SW480 (cell line): ENCODE measurements at places on chromosomes 1 and 21.

DNA sequence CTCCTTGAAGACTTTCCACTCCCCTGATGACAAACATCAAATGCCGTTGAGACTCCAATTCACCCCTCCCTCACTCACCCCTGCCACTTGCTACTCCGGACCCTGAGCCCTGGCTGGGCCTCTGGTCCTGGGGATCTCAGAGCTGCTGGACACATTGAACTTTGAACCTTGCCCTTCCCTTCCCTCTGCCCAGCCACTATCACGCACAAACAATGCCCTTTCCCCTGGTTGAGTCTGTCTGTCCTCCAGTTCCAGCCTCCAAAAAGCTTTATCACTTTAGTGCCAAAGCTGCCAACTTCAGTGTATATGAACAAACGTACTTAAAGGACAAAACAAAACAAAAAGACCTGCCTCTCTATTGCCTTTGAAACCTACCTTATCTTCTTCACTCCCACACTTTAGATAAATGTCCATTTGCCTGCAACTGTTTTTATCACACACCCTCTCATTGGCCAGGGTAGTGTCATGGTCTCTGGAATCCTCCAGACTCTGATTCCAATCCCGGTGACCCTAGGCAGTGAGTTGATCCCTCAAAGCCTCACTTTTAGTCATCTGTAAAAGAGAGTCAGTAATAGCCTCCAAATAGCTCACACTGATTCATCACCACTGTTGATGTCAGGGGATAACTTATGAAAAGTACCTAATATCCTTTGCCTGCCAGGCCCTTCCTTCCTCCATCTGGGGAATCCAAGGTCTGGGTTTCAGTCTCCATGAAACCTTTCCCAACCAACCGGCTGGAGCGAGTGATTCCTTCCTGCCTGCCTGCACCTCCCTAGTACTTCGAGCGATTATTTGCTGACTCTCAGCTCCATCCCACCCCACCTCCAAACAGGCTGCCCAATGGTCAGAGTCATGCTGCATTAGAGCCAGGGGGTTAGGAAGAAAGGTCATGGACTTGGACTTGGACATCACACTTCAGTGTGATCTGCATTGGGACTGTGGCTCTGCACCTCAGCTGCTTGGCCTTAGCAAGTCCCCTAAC, 15.9 kb upstream of the SPOCD1 start:
- no peak for DNase-seq

GRCh38 chr1:46058936-46059335, 73.5 kb downstream of the PIK3R3 start:
- DNase-seq: no peak

- no peak for DNase-seq
Measured at GRCh38 chr1:244817415-244817894, 18.0 kb upstream of the COX20 start.

DNA sequence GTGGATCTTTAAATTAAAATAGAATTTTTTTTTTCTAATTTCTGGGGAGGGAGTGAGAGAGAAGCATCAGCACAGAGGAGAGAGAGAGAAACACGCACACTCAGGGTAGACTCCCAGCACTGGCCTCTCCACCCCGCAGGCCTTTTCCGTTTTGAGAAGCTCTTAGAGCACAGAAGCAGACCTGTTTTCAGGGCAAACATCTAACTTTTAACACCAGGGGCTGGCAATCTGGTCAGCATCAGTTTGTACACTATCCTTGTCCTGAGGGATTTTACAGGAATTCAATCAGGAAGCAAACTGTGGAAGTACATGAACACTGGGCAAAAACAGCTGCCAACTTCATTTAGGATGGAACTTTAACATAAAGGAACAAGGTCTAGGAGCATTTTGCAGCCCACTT, 117.9 kb upstream of the ESRRG start:
- DNase-seq: no peak

GRCh38 chr1:25238046-25238445, 5.7 kb upstream of the SYF2 start:
- DNase-seq: no peak

- no peak for DNase-seq
Measured at GRCh38 chr21:46317710-46318463, 5.8 kb downstream of the C21orf58 start.

- DNase-seq: no peak
Measured at GRCh38 chr21:29477347-29477746, 178.6 kb downstream of the BACH1 start.

DNA sequence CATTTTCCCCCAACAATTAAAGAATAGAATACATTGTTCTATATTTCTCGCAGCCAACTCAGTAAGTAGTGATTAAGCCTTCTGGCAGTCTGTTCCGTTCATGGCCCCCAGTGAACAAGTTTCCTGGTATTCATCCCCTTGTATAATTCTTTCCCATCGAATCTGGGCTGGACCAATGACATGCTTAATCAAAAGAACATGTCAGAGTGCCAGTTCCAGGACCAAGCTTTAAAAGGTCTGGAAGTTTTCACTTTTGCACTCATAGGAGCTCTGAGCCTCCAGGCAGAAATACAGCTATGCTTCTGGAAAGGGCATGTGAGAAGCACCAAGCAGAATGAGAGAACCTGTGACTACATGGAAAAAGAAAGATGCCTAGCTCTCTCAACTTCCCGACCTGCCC, 22.5 kb upstream of the DPYD start:
- DNase-seq: no peak

DNA sequence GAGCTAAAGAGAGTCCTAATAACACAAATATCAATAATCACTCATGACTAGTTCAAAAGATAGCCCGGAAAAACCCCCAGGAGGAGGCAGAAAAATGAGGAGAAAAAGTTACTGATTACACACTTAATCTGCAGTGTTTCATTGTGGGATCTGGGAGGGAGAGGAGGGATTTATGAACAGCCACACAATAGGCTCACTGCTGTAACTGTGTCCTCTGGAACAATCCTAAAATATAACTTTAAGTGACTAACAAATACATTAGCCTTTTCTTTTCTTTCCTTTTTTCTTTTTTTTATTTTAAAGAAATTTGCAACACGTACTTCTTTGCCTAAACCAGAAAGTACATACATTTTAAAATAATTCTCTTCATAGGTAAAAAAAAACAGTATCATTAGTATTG, 106.3 kb upstream of the LBR start:
- DNase-seq: no peak

- DNase-seq: peak; percentile 72
Measured at GRCh38 chr1:109399326-109399957, 1.7 kb upstream of the SORT1 start.

- no peak for DNase-seq
Measured at GRCh38 chr1:53280496-53280895, 42.2 kb upstream of the MAGOH start.

- no peak for DNase-seq
Measured at GRCh38 chr1:18949686-18950400, 6.6 kb downstream of the IFFO2 start.

GRCh38 chr1:10559386-10559785, 84.6 kb downstream of the PEX14 start:
- DNase-seq: no peak

GRCh38 chr1:162206749-162207635, 137.5 kb downstream of the NOS1AP start:
- no peak for DNase-seq

DNA sequence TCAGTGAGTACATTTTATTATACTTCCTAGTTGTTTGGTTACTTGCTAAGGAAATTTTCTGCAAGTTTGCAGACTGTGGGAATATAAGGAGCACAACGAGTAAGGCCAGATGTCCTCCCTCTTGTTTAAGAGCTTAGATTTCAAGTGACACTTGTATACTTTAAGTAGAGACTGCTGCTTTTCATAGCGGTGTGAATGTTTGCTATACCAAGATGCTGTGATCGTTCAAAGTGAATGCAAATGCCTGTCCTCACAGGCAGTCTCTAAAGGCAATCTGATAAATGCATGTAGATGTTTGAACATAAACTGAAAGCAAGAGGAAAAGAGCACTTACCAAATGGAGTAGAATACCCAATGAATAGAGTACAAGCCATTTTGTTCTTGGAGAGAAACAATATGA, 226.4 kb downstream of the NRIP1 start:
- no peak for DNase-seq

DNA sequence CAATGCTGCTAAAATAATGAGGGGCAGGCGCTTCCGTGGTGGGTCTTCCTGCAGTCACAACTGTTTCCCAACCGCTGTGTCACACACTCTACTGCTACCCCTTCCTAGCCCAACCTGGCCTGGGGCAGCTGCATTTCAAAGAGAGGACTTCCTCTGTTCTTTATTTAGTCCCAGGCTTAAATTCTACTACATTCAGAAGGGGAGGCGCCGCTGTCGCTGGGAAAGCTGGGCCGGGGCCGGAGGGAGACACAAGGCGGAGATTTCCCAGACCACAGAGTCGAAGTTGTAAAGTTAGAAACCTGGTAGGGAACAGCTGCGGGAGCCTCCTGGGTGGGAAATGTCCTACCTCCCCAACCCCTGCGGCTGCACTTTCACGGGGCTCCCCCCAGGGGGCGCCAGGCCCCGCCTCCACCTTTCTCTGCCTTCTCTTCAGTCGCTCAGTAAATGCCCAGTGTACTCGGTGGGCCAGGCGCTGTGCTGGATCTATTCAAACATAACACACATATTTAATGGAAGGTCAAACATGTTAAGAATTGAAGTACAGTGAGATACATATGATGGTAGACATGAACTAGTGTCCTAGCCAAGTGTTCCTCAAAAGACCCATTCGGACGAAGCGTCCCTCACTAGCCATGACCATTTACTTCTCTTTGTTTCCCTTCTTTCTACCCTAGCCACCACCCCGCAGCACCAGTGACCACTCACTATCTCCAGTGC, 23.1 kb downstream of the DYRK3 start:
- peak; percentile 27 for DNase-seq

- no peak for DNase-seq
Measured at GRCh38 chr1:25648681-25649440, 32.3 kb downstream of the MAN1C1 start.

GRCh38 chr1:42081475-42081874, 71.7 kb upstream of the GUCA2B start:
- peak; percentile 79 for DNase-seq

GRCh38 chr1:6245869-6246496, 2.0 kb downstream of the HES3 start:
- DNase-seq: no peak

- DNase-seq: no peak
Measured at GRCh38 chr1:29811247-29811646, 574.9 kb downstream of the PTPRU start.

DNA sequence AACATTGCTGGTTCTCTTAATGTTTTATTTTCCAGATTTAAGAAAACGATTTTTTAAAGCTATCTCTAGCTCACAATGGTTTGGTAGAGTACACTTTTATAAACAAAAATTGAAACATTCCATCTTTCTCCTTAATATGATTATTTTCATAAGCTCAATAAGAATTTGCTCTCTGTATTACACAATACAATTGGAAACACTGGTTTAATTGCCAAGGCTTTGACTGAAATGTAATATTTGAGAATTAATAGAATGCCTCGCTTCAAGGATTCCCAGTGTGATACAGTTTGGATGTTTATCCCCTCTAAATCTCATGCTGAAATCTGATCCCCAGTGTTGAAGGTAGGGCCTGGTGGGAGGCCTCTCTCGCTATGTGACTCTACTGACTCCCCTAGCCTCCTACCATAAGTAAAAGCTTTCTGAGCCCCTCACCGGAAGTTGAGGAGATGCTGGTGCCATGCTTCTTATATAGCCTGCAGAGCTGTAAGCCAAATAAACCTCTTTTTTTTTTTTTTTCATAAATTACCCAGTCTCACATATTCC, 67.4 kb downstream of the DDAH1 start:
- DNase-seq: no peak

- no peak for DNase-seq
Measured at GRCh38 chr1:69288416-69288815, 279.3 kb upstream of the LRRC7 start.
